Placental epithelial cell (primary cell): ENCODE measurements at places on chromosomes 1 and 21. TPM values are rescaled to one million over a fixed set of nuclear protein-coding genes. Genes with fewer than 3 reads are reported as not detected.

Gene PDE9A
- total RNA-seq, result 0.11 and 0.39 TPM in 2 replicates

Gene KCNT2
- total RNA-seq, result not detected in 2 replicates

Gene GPR157
- 3.1 and 4.2 TPM in 2 replicates for total RNA-seq

Gene NPHS2
- total RNA-seq, result not detected in 2 replicates

Gene LEMD1
- 3.8 and 14.5 TPM in 2 replicates for total RNA-seq

Gene IFNLR1
- 7.1 and 7.5 TPM in 2 replicates for total RNA-seq

Gene PLPPR4
- total RNA-seq, result not detected in 2 replicates

Gene RIPK4
- 9.2 and 11.0 TPM in 2 replicates for total RNA-seq

Gene GABRD
- not detected in 2 replicates for total RNA-seq
